Cerebellum (tissue), 4 donors: ENCODE measurements at places on chromosomes 3 and 15. TPM values are rescaled to one million over a fixed set of nuclear protein-coding genes. Genes with fewer than 3 reads are reported as not detected.
A peak's percentile ranks its signal among the peaks of the same experiment; 100 is the strongest.

The PRRT3 gene
- total RNA-seq = 5.5 TPM

GRCh38 chr3:53495146-53495519 is 722 bp downstream of the CACNA1D start:
- no peak for DNase-seq

- DNase-seq = peak; percentile 45
These were observed 307.7 kb downstream of the ARPP21 start for GRCh38 chr3:35946854-35947515.

- no peak for DNase-seq
These were observed 253.9 kb downstream of the RPLP1 start for GRCh38 chr15:69706353-69707097.

GRCh38 chr15:51982770-51983103 is 11.2 kb upstream of the LEO1 start:
- no peak for DNase-seq
